Hematopoietic multipotent progenitor cell treated with erythropoietin and hydrocortisone succinate and interleukin-3 and kit ligand, for 15 days (in vitro differentiated cells): ENCODE measurements at places on chromosomes 12 and 14.

GRCh38 chr14:77286576-77286975 lies 15.6 kb upstream of the NGB start:
- DNase-seq: no peak

DNA sequence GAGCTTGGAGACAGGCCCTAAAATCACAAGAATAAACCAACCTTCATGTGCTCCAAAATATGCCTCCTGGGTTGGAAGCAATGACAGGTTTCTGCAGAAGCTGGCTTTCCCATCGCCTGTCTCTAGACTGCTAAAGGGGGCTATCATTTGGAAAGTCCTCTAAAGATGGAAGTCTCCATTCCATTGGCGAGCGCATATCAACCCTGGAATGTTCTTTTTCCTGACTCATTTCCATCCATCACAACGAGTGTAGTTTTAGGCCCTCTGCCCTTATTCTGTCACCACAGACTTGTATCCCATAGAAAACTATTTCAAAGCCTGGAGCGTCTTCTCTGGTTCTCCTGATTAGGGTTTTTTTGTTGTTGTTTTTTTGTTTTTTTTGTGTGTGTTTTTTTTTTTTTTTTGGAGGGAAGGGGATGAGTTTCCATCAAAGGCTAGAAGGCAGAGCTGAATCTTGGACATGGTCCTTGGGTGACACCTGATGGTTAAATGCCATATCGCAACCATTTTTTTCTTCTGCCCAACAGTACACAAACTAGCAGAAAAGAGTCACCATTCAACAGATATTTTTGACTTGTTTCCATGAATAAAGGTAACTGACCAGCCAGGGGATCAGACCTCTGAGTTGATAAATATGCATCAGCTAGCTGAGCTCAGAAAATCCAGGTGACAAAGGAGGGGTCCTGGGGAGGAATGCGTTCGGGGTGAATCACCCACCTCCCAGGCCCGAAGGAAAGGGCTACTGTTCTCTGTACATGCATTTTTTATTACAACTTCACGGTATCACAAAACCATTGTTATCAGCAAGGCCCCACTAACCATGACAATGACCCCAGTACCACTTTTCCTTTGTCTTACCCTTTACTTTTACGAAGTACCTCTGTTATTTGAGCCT lies 40.5 kb downstream of the KCNA5 start:
- peak; percentile 14 for DNase-seq

GRCh38 chr12:3014641-3015040 lies 55.4 kb downstream of the TEAD4 start:
- no peak for DNase-seq

DNA sequence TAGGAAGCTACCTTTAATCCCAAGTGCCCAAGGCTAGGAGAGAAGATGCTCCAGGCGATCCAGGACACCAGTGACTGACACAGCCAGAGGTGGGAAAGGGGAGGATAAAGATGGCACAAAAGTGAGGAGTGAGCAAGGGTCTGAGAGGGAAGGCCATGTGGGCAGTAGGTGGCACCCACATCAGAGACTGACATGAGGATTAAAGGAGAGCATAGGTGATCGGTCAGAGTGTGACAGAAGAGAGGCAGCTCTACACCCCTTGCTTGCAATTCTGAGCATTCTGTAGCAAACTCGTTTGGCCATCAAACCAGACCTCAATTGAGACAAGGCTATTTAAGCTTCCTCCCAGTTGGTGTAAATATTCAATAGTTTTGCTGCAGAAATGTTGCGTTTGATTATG lies 724 bp upstream of the CD27 start:
- DNase-seq: no peak

GRCh38 chr14:105888784-105889665 lies 362.6 kb downstream of the TMEM121 start:
- DNase-seq: no peak

DNA sequence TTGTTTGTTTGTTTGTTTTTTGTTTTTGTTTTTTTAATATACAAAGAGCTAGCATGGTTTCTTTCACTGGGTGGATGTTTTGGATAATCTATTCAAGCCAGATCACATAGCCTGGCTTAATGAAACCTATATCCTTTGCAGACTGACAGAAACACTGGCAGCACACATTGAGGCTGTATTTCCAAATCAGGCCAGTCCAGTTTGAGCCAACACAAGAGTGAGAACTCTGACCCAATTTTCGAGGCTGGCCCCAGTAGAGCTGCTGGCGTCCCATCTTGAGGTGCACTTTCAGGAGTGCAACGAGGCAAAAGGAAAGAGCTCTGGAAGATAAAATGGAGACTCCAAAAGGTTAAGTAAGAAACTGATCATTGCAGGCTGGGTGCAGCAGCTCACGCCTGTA lies 43.9 kb upstream of the ACTN1 start:
- no peak for DNase-seq

DNA sequence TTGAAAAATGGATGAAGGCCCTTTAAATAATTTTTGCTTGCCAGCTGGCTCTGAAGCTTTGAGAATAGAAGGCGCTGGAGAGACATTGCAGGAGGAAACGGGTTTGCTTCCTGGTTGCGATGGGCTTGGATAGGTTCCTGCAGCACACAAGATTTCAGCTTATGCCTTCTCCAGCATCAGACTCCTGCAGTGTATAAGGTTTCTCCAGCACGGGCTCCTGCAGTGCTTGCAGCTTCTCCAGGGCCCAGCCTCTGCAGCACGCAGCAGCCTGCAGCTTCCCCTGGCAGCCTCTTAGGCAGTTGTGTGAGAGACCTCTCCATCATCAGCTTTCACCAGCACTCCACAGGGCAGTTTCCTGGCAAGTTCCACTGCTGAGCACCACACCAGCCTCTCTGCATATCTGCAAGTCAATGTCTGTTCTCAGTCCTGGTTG lies 78.7 kb upstream of the ZDHHC17 start:
- no peak for DNase-seq
